ENCODE measurements at places on chromosomes 3 and 15. TPM values are rescaled to one million over a fixed set of nuclear protein-coding genes. Genes with fewer than 3 reads are reported as not detected.

DNA sequence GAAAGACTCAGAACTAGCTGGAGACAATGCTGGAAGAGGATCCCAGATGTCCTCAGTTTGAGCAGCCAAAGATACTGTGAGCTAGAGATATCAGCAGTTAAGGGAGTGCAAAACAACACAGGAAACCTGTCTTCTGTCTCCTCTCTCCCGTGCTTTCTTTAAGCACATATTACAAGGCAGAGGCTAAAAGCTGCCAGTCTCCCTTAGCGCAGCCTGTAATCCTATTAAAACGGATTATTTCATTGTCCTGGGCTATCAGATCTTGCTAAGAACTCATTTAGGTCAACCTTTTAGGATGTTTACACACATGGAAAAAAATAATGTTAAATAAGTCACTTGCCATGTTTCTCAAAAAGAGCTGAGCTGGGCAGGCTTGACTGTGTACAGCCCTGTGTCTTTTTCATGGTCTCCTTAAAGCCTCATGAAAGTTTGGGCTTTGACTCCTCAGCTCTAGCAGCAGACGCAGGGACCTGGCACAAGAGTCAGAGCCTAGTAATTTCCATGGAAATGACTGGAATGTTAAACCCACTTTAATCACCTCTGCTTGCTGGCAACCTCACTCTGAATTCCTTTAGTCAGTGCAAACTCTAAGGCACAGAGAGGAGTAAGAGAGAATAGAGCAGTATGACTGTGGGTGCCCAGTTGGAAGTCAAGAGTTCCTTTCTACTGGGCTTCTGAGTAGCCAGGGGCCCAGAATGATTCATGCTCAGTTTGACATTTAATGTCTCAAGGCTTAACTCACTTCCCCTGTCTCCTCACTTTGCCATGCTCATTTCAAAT lies 491.9 kb downstream of the NTRK3 start:
- no peaks in the 10 kb centered on the region for H3K4me1 ChIP-seq
- H3K27me3 ChIP-seq: peaks cover 10% of the 10 kb centered on the region
- no peak overlapping the region for H3K4me3 ChIP-seq
- H3K27ac ChIP-seq: no peak overlapping the region
- no peaks in the 10 kb centered on the region for H3K36me3 ChIP-seq
- no peak for DNase-seq

Gene CNTN6
- total RNA-seq: 0.17 TPM

- no peaks in the 10 kb centered on the region for H3K36me3 ChIP-seq
- H3K4me3 ChIP-seq: no peak overlapping the region
- no peaks in the 10 kb centered on the region for H3K27me3 ChIP-seq
- H3K27ac ChIP-seq: peak overlapping the region; percentile 2
- peaks cover 7% of the 10 kb centered on the region for H3K4me1 ChIP-seq
- DNase-seq: no peak
Observed at GRCh38 chr3:187822402-187822801, 77.1 kb upstream of the BCL6 start.

Gene C3orf22
- total RNA-seq: 0.44 TPM

- H3K36me3 ChIP-seq: no peaks in the 10 kb centered on the region
- H3K4me3 ChIP-seq: no peak overlapping the region
- DNase-seq: no peak
- no peak overlapping the region for H3K27ac ChIP-seq
- no peaks in the 10 kb centered on the region for H3K4me1 ChIP-seq
Observed at GRCh38 chr3:425079-425478, 228.5 kb downstream of the CHL1 start.

Gene CCNB2
- total RNA-seq: 40.9 TPM

Gene ADPRH
- 3.7 TPM for total RNA-seq

- H3K27ac ChIP-seq: no peak overlapping the region
- no peak for DNase-seq
- H3K4me3 ChIP-seq: no peak overlapping the region
Observed at GRCh38 chr15:28868744-28869345, 16.9 kb upstream of the APBA2 start.

DNA sequence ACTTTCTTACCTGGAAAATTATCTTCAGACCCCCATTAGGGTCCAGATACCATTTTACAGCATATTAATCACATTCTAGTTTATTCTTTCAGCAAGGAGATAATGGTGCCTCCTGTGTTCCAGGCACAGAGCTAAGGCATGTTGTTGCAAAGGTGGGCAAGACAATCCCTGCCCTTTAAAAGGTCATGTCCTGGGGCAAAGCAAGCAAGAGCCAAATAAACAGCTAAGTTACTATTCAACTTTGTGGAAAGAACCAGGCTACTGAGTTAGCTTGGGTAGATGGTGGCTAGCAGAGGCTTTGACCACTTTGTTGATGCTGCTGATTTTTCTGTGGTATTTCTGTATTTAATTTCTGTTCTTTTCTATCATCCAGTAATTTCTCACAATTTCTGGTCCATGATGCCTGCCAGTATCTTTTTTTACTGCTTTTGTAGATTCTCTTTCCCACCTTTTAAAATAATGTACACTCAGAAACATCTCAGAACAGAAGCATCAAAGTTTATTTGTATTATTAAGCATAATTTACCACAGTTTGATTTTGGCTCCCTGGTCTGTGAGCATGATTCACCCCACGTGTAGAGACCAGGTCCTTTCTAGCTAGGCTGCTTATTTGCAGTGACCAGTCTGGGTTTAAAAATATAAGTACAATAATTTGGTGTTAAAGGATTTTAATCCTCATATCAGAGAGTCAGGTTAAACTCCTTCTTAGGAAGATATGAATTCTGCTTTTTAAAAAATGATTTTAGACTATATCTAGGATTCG lies 71.5 kb downstream of the LRRC28 start:
- H3K27ac ChIP-seq: peak overlapping the region; percentile 14
- H3K4me3 ChIP-seq: no peak overlapping the region
- peaks cover 6% of the 10 kb centered on the region for H3K36me3 ChIP-seq
- H3K4me1 ChIP-seq: peaks cover 24% of the 10 kb centered on the region

- H3K36me3 ChIP-seq: peaks cover 3% of the 10 kb centered on the region
- no peak for DNase-seq
- H3K4me3 ChIP-seq: no peak overlapping the region
- no peaks in the 10 kb centered on the region for H3K4me1 ChIP-seq
Observed at GRCh38 chr3:144182501-144182900, 210.9 kb downstream of the DIPK2A start.

Gene OR5H14
- total RNA-seq: not detected

Gene CPEB1
- total RNA-seq: 0.60 TPM

GRCh38 chr3:97241417-97241816 lies 427.0 kb downstream of the EPHA6 start:
- no peak overlapping the region for H3K27ac ChIP-seq
- DNase-seq: no peak
- H3K27me3 ChIP-seq: no peaks in the 10 kb centered on the region
- no peak overlapping the region for H3K4me3 ChIP-seq

GRCh38 chr15:31435261-31435911 lies 108.8 kb downstream of the KLF13 start:
- peak overlapping the region; percentile 25 for H3K27ac ChIP-seq
- no peaks in the 10 kb centered on the region for H3K36me3 ChIP-seq
- DNase-seq: peak; percentile 43
- H3K27me3 ChIP-seq: peaks cover 34% of the 10 kb centered on the region
- H3K4me1 ChIP-seq: peaks cover 4% of the 10 kb centered on the region

GRCh38 chr3:45029661-45030060 lies 3.6 kb downstream of the CLEC3B start:
- no peak overlapping the region for H3K4me3 ChIP-seq
- no peak for DNase-seq
- no peaks in the 10 kb centered on the region for H3K36me3 ChIP-seq
- H3K4me1 ChIP-seq: peaks cover 1% of the 10 kb centered on the region
- no peak overlapping the region for H3K27ac ChIP-seq

GRCh38 chr3:135157045-135157740 lies 362.1 kb downstream of the EPHB1 start:
- H3K36me3 ChIP-seq: peaks cover 1% of the 10 kb centered on the region
- H3K27ac ChIP-seq: no peak overlapping the region
- H3K4me1 ChIP-seq: no peaks in the 10 kb centered on the region
- no peak overlapping the region for H3K4me3 ChIP-seq

DNA sequence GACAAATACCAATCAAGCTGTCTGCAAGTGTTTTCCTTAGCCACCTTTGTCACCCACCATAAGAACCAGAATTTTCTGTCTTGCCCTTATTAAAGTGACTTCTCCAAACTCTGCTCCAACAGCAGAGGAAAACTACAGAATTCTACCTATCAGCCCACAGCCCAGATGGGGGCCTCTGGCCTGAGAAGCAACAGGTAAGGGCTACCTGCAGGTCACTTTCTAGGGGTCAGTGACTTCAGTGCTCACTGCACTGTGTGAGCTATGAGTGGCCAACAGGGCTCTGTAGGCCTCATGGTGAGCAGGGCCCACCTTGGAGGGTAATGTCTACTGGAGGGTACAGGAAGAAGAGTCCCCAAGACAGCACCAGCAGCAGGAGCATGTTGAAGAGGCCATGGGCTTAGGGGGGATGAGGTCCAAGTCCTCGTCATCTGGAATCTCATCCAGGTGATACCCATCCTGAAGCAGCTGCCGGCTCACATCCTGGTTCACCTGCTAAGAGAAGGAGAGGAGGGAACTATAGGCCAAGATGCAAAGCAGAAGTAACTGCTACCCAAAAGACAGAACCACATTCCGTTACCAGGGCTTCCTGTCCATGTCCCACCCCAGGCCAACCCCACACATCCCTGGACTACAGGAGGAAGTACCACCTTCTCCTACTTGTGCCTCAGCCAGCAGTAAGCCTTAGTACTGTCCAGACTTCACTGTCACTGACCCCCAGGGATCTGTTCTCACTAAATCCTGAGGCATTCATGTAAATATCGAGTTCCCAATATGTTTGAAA lies 4.2 kb downstream of the FAM219B start:
- no peak overlapping the region for H3K4me3 ChIP-seq
- peaks cover 15% of the 10 kb centered on the region for H3K4me1 ChIP-seq
- H3K27me3 ChIP-seq: no peaks in the 10 kb centered on the region
- no peak for DNase-seq
- peaks cover 18% of the 10 kb centered on the region for H3K36me3 ChIP-seq

DNA sequence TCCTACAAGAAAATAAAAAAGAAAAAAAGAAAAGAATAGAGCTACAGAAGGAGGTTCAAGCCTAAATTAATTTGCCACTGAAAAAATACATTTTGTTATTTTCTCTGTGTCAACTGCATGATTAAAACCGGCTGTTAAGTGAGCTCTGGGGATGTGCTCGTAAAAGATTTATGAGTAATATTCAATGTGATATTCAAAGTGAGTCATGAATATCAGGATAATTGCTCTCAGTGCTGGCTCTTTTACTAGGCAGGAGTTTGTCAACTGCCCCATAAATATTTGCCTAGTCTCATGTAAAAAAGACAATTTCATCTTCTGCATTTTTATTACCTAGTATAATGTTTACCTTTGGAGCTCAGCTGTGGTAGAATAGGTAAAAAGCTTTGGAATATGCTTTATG lies 78.9 kb downstream of the CDIN1 start:
- no peak overlapping the region for H3K4me3 ChIP-seq
- DNase-seq: no peak
- peaks cover 3% of the 10 kb centered on the region for H3K36me3 ChIP-seq
- no peak overlapping the region for H3K27ac ChIP-seq
- peaks cover 27% of the 10 kb centered on the region for H3K4me1 ChIP-seq
- H3K27me3 ChIP-seq: no peaks in the 10 kb centered on the region

DNA sequence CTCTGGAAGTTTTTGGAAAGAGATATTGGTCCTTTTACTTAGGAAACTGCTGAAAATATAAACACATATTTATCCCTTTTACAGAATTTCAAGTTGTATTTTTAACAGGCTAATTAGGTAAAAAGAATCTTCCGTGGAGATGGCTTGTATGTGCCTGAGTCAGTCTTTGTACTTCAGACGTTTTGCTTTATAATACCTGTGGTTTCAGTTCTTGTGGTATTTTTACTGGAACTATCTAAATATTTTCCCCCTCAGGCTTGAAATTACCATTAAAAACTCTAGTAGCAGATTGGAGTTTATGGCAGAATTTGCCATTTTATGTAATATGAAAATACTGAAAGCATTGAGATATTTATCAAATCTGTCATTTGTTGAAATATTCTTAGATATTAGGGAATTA lies 151.6 kb upstream of the CGNL1 start:
- H3K4me1 ChIP-seq: peaks cover 21% of the 10 kb centered on the region
- no peak overlapping the region for H3K4me3 ChIP-seq
- DNase-seq: no peak
- no peaks in the 10 kb centered on the region for H3K27me3 ChIP-seq
- no peaks in the 10 kb centered on the region for H3K36me3 ChIP-seq

DNA sequence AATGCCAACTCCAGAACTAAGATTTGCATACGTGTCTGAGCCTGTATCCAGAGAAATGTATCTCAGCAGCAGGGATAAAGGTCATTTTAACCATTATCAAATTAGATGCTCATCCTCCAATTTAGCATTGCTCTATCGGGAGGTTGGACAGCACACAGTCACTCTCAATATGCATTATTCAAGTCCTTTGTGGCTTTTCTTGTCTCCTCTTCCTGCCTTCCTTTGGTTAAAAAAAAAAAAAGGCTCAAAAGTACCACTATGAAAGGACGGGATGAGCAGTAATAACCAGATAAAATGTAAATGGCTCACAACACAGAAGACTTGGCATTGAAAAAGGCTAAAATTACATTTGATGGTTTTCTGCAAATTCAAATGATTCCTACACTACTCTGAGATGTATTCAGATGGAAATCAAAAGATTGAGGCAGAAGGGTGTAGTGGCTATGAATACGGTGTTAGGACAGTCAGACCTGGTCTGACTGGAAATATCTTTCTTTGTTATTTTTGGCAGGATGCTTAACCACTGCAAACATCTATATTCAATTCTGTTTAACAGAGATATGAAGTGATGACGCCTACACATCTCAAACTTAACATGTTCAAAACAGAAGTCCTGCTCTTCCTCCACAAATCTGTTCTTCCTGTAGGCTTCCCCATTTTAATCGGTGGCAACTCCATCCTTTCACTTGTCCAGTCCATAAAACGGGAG lies 109.6 kb downstream of the ADAMTS9 start:
- H3K4me3 ChIP-seq: no peak overlapping the region
- H3K27me3 ChIP-seq: no peaks in the 10 kb centered on the region
- H3K36me3 ChIP-seq: peaks cover 12% of the 10 kb centered on the region
- H3K4me1 ChIP-seq: peaks cover 29% of the 10 kb centered on the region

DNA sequence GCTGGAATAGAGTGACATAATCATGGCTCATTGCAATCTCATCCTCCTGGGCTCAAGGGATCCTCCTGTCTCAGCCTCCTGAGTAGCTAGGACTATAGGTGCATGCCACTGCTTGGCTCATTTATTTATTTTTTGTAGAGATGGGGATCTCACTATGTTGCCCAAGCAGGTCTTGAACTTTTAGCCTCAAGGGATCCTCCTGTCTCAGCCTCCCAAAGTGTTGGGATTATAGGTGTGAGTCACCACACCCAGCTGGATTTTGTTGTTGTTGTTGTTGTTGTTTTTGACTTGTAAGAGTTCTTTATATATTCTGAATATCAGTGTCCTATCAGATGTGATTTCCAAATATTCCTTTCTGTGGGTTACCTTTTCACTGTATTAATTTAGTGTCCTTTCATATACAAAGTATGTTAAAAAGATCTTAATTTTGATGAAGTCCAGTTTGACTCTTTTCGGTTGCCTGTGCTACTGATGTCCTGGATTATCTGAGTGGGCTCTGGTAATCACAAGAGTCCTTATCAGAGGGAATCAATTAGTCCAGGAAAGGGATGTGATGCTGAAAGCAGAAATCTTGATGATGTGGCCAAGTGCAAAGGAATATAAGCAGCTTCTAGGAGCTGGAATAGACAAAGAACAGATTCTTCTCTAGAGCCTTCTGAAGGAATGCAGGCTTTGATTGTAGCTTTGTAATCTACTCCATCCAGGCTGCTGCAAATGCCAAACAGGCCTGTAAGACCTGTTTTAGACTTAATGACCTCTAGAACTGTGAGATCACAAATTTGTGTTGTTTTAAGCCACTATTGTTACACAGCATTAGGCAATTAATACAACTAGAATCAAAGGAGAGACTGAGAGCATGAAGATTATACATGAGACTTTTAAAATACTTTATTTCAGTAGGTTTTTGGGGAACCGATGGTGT lies 30.2 kb downstream of the NCK1 start:
- no peak for DNase-seq
- H3K27me3 ChIP-seq: no peaks in the 10 kb centered on the region
- H3K27ac ChIP-seq: peak overlapping the region; percentile 80
- H3K36me3 ChIP-seq: peaks cover 24% of the 10 kb centered on the region

Gene GPR176
- 1.1 TPM for total RNA-seq
